Hematopoietic multipotent progenitor cell (in vitro differentiated cells): ENCODE measurements at places on chromosomes 12 and 14. TPM values are rescaled to one million over a fixed set of nuclear protein-coding genes. Genes with fewer than 3 reads are reported as not detected.

- DNase-seq, result no peak
These were observed 234.4 kb upstream of the PWP1 start for GRCh38 chr12:107451246-107451645.

Gene TBX5
- not detected for total RNA-seq

Gene USP44
- total RNA-seq, result 0.54 TPM

DNA sequence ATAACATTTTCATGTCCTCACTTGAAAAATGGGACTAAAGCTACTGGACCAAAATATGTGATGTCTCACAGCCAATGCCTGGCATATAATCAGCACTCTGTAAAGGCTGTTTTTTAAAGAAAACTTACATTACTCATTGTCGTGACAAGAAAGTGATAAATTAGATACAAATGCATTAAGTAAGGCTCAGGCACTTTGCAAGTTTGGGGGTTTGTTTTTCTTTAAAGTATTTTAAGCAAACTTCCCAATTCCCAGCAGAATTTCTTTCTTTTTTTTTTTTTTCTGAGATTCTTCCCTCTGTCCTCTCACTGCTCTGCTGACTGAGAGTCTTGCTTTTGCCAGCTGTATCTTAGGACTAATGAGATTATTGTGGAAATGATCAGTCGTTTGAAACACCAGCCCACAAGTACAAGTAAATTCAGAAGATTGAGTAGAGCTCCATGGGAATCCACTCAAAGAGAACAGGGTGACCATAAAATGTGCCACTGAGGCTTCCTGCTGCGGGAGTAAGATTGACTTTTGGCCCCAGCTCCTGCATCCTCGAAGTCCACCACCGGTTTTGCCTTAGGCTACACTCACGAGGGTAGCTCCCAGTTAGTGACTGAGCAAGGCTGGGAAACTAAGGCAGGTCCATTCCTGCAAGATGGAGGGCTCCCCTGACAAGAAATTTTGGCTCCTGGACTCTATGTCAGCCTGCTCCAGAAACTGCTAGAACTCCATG lies 82.8 kb downstream of the TMTC1 start:
- DNase-seq, result no peak

- DNase-seq, result no peak
These were observed 94.5 kb downstream of the CALM1 start for GRCh38 chr14:90491221-90491885.

DNA sequence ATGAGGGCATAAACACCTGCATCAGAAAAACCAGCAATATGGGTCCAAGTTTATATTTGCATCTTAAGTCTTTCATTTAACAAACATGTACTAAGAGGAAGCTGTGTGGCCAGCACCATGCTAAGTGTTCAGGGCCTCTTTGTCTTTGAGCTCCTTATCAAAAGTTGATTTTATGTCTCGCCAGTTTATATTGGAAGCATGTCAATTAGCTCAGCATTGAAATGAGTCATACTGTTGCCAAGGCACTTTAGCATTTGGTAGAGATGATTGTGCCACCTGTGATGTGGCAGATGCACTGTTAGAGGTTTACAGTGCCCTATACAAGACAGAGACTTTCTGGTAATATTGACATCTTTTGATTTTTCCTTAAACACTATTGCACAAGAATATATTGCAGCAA lies 68.5 kb downstream of the BHLHE41 start:
- DNase-seq, result no peak

- DNase-seq, result no peak
These were observed 175.5 kb downstream of the ACSS3 start for GRCh38 chr12:81253360-81253759.

GRCh38 chr12:25121916-25122315 lies 73.0 kb downstream of the DNAI7 start:
- no peak for DNase-seq

Gene DTX1
- total RNA-seq, result 1.1 TPM

DNA sequence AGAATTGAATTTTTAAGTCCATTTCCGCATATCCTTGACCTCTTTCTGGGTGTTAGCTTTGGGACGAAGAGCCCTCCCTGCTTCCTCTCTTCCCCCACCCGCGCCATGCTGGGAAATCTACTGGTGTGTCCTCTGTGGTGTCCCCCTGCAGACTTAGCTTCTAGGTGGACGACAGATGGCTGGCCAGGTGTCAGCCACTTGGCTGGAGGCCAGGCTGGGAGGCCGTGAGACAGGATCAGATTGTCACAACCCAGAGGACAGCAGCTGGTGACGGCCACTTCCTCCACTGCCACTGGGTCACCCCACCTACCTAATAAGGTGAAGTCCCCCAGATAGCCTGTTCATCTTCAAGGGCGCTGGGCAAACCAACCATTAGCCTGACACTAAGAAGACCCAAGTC lies 13.3 kb upstream of the DTX1 start:
- no peak for DNase-seq

GRCh38 chr14:22769369-22769768 lies 2.9 kb downstream of the OXA1L start:
- DNase-seq, result no peak

Gene ETFRF1
- 15.1 TPM for total RNA-seq

DNA sequence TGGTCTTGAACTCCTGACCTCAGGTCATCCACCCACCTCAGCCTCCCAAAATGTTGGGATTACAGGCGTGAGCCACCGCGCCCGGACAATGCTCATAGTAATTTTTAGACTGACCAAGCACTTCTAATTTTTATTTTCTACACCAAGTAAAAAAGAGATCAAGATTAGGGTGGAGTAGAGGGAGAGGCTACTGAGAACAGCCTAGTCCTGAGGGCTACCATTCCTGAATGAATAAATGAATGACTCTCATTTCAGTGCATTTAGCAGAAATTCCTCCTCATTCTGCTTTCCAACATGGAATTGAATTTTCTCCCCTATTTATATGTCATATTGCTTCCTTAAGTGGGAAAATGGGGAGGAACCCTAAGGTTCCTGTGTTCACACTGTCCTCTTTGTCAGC lies 26.4 kb downstream of the BBOF1 start:
- DNase-seq, result no peak

Gene FICD
- 6.5 TPM for total RNA-seq

- DNase-seq, result no peak
These were observed 7.2 kb downstream of the SH2B3 start for GRCh38 chr12:111412830-111413441.

Gene VWF
- total RNA-seq, result 13.5 TPM

Gene KCNJ8
- 0.27 TPM for total RNA-seq

- DNase-seq, result no peak
These were observed 9.0 kb upstream of the NKX2-1 start for GRCh38 chr14:36529062-36529461.

Gene MANSC4
- total RNA-seq, result under 0.01 TPM

Gene ACOT6
- not detected for total RNA-seq

- no peak for DNase-seq
These were observed 152.8 kb upstream of the PTPRQ start for GRCh38 chr12:80291108-80291754.

DNA sequence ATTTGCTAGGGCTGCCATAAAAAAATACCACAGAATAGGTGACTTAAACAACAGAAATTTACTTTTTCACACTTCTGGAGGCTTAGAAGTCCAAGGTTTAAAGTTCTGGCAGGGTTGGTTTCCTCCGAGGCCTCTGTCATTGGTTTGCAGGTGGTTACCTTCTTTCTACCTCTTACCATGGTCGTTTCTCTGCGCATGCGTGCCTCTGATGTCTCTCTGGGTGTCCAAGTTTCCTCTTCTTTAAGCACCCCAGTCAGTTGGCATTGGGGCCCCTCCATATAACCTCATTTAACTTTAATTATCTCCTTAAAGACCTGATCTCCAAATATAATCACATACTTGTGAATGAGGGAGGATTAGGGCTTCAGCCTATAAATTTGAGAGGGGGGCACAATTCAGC lies 103.2 kb downstream of the SLC15A5 start:
- DNase-seq, result no peak

- DNase-seq, result no peak
These were observed 91.3 kb upstream of the RTL1 start for GRCh38 chr14:100994756-100995330.

DNA sequence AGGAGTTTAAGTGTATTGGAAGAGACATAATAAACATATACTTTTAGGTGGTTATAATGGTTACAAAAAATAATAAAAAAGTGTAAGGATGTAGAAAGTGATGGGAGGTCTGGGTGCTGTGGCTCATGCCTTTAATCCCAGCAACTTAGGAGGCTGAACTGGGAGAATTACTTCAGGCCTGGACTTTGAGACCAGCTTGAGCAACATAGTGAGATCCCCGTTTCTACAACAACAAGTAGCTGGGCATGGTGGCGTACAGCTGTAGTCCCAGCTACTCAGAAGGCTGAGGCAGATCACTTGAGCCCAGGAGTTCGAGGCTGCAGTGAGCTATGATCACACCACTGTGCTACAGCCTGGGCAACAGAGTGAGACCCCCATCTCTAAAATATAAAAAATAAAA lies 19.0 kb downstream of the NUBPL start:
- DNase-seq, result no peak

Gene STON2
- 74.6 TPM for total RNA-seq

Gene ETFBKMT
- total RNA-seq, result 2.4 TPM

Gene DHRS2
- under 0.01 TPM for total RNA-seq

- no peak for DNase-seq
These were observed 101.6 kb upstream of the PLEKHG7 start for GRCh38 chr12:92601176-92601575.

- DNase-seq, result no peak
These were observed 507 bp upstream of the FKBP4 start for GRCh38 chr12:2794191-2794735.

GRCh38 chr14:37185670-37186069 lies 12.1 kb upstream of the MIPOL1 start:
- DNase-seq, result no peak

Gene SPTB
- total RNA-seq, result 0.81 TPM

DNA sequence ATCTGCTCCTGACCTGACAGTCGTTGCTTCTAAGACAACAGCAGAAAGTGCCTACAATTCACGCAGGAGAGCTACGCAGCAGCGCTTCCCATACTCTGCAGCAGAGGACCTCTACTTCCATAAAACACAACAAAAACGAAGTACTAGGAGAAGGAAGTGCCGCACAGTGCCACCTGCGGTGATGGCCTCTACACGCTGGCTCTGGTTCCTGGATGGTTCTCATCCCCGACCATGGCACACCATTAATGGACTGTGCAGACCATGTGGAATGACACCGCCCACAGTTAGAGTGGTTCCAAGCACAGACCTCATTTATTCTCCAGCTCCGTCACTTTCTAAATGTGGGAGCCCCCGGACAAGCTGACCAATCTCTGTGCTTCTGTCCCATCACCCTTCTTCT lies 28.3 kb downstream of the TPCN1 start:
- no peak for DNase-seq

- DNase-seq, result peak; percentile 49
These were observed 9.2 kb upstream of the PLEKHD1 start for GRCh38 chr14:69475194-69475818.

DNA sequence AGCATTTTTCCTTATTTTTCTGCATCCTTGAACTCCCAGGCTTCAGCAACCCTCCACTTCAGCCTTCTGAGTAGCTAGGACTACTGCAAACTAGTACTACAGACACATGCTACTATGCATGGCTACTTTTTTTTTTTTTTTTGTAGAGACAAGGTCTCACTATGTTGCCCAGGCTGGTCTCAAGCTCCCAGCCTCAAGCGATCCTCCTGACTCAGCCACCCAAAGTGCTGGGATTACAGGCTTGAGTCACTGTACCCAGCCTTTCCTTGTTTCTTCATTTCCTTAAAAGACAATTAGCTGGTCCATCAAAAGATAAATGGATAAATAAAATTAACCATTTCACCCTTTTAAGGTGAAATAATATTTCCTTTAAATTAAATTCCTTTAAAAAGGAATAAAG lies 205.8 kb downstream of the SPTSSA start:
- DNase-seq, result no peak

DNA sequence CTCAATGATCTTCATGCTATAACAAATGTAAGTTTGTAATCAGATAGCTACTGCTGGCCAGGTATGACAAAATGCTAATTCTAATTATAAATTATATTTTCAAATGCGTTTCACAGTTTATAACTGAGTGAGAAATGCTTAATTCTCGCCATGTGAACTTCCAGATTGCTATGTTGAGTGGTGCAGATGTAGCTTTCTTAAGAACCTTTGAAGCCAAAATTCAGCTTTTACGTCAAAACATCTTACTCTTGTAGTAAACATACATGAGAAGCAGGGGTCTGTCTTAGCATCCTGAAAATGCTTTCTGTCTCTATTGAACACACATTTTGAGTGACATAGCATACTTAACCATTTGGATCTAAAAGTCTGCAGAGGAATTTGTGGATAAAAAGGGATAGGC lies 176.5 kb upstream of the PRICKLE1 start:
- no peak for DNase-seq

DNA sequence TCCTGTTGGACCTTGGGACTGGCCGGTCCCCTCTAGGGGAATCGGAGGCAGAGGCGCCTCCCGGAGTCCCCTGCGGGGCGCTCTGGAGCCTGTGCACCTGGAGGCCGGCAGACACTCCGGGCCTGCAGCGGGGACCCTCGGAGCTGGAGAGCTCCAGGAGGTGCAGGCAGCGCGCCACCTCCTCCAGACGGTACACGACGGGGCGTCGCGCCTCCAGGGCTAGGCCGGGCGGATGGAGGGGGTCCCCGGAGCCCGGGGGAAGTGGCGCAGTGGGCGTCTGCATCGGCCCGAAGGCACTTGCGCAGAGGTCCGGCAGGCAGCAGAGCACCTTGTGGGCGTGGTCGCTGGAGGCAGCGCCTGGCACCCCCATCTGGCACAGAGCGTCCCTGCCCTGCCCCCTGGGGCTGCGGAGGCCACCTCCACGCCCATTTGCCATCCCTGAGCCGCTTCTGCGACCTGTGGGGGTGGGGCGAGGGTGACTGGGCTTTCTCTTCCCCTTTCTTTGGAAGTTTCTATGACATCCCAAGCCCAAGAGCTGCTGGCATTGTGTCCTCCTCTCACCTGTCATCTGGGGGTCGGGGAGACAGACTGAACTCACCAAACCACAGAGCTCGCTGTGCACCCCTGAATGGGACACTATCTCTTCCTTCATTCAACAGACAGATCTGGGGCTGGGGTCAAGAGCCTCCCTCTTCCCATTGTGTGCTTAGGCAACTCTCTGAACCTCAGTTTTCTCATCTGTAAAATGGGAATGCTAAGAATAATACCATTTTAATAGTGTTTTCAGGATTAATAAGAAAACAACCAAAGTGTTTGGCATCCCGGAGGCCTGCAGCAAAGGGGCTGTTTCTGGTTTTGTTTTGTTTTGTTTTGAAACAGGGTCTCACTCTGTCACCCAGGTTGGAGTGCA lies 37.5 kb upstream of the CORO1C start:
- DNase-seq, result peak; percentile 88

- DNase-seq, result no peak
These were observed 9.7 kb upstream of the SLC15A4 start for GRCh38 chr12:128833418-128833817.

Gene TEDC1
- total RNA-seq, result 29.1 TPM

GRCh38 chr14:95361373-95362137 lies 41.8 kb upstream of the CLMN start:
- no peak for DNase-seq

GRCh38 chr12:121537814-121538698 lies 42.8 kb downstream of the KDM2B start:
- DNase-seq, result no peak

- peak; percentile 69 for DNase-seq
These were observed 216.0 kb upstream of the DAAM1 start for GRCh38 chr14:58972233-58973017.

Gene ACTR10
- total RNA-seq, result 11.6 TPM

Gene RAP1B
- 125 TPM for total RNA-seq

- DNase-seq, result no peak
These were observed 3.5 kb downstream of the RPS6KL1 start for GRCh38 chr14:74919421-74920165.
